Mesendoderm (in vitro differentiated cells): ENCODE measurements at places on chromosomes 3 and 15.

GRCh38 chr3:71461114-71461513 lies 122.4 kb downstream of the FOXP1 start:
- no peak for DNase-seq

- DNase-seq, result no peak
Measured at GRCh38 chr3:172314591-172315160, 133.6 kb downstream of the GHSR start.

- no peak for DNase-seq
Measured at GRCh38 chr15:91171334-91171733, 71.3 kb downstream of the SV2B start.

GRCh38 chr3:32045091-32045915 lies 61.1 kb upstream of the GPD1L start:
- peak; percentile 23 for DNase-seq

DNA sequence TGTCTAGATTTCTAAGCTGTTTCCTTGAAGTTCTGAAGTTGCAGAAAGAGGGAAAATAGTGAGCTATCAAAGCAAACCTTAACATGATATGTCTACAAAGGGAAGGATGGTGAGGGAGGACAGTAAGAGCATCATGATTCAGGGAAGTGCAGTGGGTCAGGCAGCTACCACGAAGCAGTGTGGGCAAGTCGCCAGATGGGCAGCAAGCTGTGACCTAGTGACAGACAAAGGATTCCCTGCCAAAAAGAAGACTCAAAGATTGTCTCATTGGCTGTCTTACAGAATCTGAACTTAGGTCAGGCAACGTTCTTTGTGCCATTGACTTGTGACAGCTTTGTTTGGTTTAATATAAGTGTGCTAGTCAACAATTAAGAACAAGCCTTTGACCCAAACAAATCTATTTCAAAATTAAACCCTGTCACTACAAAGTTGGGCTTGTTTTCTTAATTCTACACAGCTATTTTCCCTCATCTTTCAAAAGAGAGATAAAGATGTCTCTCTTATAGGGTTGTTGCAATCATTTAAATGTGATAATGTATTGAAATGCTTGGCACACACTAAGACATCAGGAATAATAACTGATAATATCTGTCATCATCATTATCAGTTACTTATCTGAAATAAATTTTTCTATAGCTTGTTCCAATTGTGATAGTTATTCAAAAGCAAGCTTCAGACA lies 153.3 kb downstream of the ECT2 start:
- no peak for DNase-seq

- no peak for DNase-seq
Measured at GRCh38 chr15:89851673-89852341, 37.2 kb upstream of the ANPEP start.

DNA sequence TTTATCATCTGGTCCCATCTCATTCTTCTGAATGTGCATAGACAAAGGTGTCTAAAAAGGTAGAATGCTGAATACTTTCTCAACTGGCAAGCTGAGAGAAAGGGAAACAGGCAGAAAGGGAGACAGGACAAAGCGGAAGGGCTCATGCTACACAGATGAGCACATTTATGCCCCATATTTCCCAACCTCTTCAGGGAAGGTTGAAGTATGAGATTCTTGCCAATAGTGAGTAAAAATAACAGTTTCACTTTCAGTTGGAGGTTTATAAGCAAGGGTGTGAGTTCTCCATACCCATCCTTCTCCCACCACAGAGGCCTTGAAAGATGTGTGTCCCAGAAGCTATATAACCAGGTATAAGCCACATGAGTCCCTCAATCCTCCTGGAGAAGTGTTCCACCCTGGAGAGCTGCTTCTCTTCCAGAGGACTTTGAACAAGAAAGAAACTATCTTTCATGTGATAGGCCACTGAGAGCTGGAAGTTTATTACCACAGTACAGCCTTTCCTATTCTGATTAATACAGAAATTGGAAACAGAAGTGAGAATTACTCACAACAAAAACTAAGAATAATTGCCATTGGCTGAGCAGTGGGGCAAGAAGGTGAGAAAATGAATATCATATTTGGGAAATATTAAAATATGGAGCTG lies 709.4 kb upstream of the NR2F2 start:
- DNase-seq, result no peak

- DNase-seq, result no peak
Measured at GRCh38 chr15:61780278-61780980, 279.8 kb downstream of the VPS13C start.

- peak; percentile 92 for DNase-seq
Measured at GRCh38 chr3:72336821-72337479, 511.3 kb downstream of the SHQ1 start.

- DNase-seq, result peak; percentile 47
Measured at GRCh38 chr3:159028706-159029105, 226.9 kb downstream of the MFSD1 start.

- no peak for DNase-seq
Measured at GRCh38 chr15:58566029-58566428, 134.2 kb downstream of the LIPC start.
